ENCODE measurements at places on chromosomes 3 and 15. TPM values are rescaled to one million over a fixed set of nuclear protein-coding genes. Genes with fewer than 3 reads are reported as not detected.

The ECE2 gene
- 2.6 TPM for polyA plus RNA-seq

The SCAANT1 gene
- not detected for polyA plus RNA-seq

The FAH gene
- 20.3 TPM for polyA plus RNA-seq

The CCDC39 gene
- polyA plus RNA-seq: not detected

The IQSEC1 gene
- polyA plus RNA-seq: 31.1 TPM

The CADPS gene
- polyA plus RNA-seq: 37.5 TPM

The NSUN3 gene
- polyA plus RNA-seq: 4.1 TPM

The SMAD6 gene
- 31.6 TPM for polyA plus RNA-seq

The NR2E3 gene
- polyA plus RNA-seq: 0.05 TPM

The DPPA2 gene
- not detected for polyA plus RNA-seq

The TERC gene
- not detected for polyA plus RNA-seq

The RETNLB gene
- not detected for polyA plus RNA-seq

The CPN2 gene
- polyA plus RNA-seq: 0.07 TPM

The MYO5C gene
- polyA plus RNA-seq: 1.6 TPM

The ACAP2 gene
- polyA plus RNA-seq: 5.3 TPM

The VIPR1 gene
- polyA plus RNA-seq: 10.2 TPM

The P2RY13 gene
- 0.29 TPM for polyA plus RNA-seq

The TEX55 gene
- not detected for polyA plus RNA-seq

The MNS1 gene
- polyA plus RNA-seq: 2.9 TPM

The NEDD4 gene
- polyA plus RNA-seq: 2.6 TPM

The CACNA2D3 gene
- 42.4 TPM for polyA plus RNA-seq

The AGBL1 gene
- polyA plus RNA-seq: not detected

The APPL1 gene
- 12.5 TPM for polyA plus RNA-seq

The PSMA4 gene
- polyA plus RNA-seq: 137 TPM

The SEMA7A gene
- 1.8 TPM for polyA plus RNA-seq

The FMN1 gene
- 0.63 TPM for polyA plus RNA-seq

The LSAMP gene
- 1.4 TPM for polyA plus RNA-seq

The SEMA6D gene
- polyA plus RNA-seq: 6.5 TPM

The TWF2 gene
- 56.5 TPM for polyA plus RNA-seq

The GP9 gene
- polyA plus RNA-seq: not detected
